ENCODE measurements at places on chromosomes 2 and 18. TPM values are rescaled to one million over a fixed set of nuclear protein-coding genes. Genes with fewer than 3 reads are reported as not detected.

- DNase-seq, result no peak
These were observed 79.4 kb upstream of the TCF7L1 start for GRCh38 chr2:85053802-85054201.

DNA sequence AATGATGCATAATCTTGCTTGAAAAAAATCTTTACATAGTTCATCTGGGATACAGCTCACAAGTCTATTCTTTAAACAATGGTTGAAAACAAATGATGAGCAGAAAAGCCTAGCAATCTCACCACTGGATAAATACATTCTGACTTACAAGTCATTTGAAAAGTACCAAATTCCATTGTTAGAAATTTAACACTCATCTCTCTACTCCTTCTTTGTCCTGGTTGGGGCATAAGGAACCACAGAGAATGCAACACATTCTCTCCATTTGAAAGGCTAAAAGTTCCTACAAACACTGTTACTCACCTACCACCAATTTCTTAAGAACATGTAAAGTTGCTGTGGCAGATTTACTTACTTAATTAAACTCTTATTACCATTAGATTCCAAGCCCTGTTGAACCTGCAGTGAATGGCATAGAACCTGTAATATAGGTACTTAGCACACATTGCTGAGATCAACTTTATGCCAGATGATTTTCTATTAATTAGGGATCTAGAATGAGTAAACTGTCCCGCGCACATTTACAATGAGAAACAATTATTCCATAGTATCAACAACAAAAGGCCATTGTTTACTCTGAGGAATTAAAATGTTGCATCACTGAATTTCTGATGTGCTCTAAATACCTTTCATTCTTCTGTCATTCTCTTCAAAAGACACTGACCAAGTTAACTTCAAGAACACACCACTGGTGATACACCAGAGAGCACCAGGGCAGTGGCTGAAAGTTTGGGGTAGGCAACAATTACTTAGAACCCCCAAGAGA is 69.6 kb downstream of the CABYR start:
- DNase-seq, result no peak

DNA sequence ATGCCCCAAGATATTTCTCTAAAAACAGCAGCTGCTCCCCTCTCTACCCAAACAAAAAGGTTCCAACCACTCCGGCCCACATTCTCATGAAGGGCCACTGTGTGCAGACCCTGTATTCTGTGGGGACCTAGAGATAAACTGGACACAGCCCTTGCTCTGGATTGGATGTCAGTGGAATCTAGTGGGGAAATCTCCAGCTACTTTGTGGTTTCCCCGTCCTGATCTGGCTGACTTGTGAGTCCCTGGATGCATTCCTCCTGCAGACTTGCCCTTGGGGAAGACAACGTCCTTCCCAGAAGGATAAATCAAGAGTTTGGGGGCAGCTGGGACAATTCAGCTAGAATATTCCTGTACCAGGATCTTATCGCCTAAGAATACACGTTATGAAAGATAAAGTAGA is 151.1 kb downstream of the FSHR start:
- no peak for DNase-seq

- no peak for DNase-seq
These were observed 331.1 kb downstream of the RND3 start for GRCh38 chr2:150156415-150156814.

- DNase-seq, result no peak
These were observed 584.5 kb downstream of the ZEB2 start for GRCh38 chr2:143935482-143935752.

Gene FOSL2
- 423 TPM for total RNA-seq

- no peak for DNase-seq
These were observed 421.8 kb downstream of the NYAP2 start for GRCh38 chr2:225821351-225821750.

Gene ASXL2
- 20.2 TPM for total RNA-seq

- peak; percentile 85 for DNase-seq
These were observed 15.4 kb downstream of the CEP68 start for GRCh38 chr2:65071499-65072180.

DNA sequence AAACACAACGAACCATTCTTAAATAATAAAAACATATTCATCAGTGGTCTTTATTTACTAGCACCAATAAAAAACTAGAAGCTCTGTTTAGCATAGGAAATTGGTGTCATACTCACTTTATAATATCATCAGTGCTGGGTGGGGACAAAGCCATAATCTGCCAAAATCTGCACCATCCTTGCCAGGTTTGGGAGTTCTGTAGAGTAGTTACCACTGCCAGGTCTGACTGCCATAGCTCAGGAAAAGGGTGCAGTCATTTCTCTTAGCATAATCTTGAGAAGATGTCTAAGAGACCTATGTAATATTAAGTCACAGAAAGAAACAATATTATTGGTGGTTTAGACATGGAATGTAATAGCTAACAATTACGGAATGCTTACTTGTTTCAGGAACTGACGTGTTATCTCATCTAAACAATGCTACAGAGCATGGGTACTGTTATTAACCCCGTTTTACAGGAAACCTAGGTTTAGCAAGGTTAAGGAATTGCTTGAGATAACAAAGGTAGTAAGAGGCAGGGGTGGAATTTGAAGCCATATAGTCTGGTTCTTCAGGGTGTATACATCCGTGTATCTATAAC is 1.6 kb upstream of the MARCHF7 start:
- no peak for DNase-seq

GRCh38 chr2:96541398-96542152 is 5.0 kb downstream of the ARID5A start:
- no peak for DNase-seq

Measured in lower leg skin (tissue), 4 donors.